ENCODE measurements at places on chromosomes 5 and 9.

GRCh38 chr5:139299486-139299885, 5.9 kb downstream of the MATR3 start:
- no peak for DNase-seq

DNA sequence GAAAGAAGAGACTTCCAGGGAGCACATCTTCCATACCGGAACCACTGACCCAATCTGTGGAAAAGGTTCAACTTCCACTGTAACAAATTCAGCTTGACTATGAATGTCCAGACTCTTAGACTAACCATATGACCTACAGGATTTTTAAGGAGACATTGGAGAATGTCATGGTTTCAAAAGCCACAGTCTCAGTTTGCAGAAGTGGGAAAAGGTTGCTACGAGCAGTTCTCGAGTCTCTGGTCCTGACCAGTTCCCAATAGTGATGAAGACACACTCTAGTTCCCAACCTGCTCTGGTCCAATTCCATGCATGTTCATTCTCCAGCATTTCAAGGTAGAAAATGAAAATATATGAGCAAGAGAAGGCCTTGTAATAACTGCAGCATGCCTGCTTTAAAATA, 158.0 kb downstream of the MAPKAP1 start:
- no peak for DNase-seq

DNA sequence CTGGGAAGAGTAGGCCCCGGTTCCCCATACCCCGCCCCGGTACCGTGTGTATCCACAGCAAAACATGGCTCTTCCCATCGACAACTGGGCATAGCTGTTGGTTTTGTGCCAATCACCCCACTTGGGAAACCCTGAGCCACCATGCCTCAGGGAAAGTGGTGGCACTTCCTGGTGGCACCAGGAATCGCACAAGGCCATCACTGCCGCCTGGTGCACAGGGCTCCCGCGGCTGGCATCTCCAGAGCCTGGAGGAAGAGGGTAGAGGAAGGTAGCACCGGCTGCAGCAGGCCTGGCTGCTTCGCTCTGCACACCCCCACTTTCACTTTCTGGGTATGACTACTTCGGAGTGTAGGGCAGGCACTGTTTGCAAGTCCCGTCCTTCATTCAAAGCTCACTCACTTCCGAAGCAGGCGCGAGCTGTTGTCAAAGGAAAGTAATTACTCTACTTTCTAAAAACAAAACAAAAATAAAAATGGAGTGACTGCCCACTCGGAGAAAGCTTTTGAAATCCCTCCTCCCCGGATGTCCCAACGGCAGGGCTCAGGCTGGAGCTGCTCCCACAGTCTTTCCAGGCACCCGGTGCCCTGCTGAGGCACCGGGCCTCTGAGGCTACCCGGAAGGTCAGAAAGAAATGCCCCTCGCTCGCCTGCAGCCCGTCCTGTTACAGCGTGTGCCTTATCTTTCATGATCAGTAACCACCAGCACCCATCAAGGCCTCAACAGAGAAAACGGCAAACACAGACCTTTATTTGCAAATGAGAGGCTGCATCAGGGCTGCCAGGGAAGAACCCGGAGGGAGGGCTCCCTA, 2.0 kb downstream of the BRD3 start:
- DNase-seq: peak; percentile 53

GRCh38 chr5:14935341-14935740, 63.8 kb upstream of the ANKH start:
- no peak for DNase-seq

DNA sequence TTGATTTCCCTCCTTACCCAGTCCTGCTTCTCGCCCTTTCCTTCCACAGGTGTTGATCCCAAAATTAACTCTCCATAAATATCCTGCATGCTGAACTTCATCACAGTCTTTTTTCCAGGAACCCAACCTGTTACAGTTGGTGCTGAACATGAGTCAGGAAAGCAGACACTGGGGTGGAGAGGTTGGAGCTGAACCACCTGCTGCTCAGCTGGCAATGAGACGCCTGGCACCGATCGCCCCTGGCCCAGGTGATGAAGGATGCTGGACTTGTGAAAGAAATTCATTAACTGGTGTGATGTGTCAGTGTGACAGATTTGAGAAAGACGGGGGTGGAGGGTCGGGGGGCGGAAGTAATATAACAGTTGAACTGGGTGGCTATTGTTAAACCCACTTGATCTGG, 30.6 kb downstream of the CPLX2 start:
- no peak for DNase-seq

- no peak for DNase-seq
Observed at GRCh38 chr5:76660360-76660759, 37.2 kb upstream of the F2RL2 start.

- no peak for DNase-seq
Observed at GRCh38 chr5:121158451-121158850, 693.2 kb upstream of the FTMT start.

DNA sequence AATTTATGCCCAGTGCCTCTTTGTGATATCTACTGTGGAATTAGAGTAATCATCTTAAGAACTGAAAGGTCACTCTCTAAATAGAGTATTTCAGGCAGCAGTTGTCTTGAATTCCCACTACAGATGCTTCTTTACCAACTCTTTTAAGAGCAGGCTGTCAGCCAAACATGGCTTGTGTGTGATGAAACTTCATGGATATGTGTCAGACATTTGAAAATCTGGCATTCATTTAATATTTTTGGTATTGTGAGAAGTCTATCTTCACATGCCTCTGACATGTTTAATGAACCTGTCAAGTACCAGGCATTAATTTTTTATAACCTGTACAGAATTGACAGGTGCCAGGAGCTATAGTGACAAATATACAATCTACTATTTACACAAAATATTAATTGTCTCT, 318.6 kb downstream of the CDH9 start:
- no peak for DNase-seq

DNA sequence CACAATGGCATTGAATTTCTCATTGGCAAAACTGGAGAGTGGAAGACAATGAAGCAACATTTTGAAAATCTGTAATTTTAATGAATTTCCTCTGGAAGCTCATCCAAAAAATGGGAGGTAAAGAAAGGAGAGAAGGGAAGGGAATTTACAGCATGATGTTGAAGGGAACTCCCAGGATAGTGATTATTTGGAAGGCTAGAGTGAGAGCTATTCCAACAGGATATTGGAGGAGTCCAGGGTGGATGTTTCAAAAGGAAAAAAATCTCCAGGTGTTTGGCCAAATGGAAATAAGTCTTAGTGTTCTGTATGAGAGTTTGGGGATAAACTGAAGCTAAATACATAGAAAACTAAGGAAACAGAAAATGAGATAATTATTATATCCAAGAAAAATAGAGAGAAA, 106.2 kb downstream of the IZUMO3 start:
- DNase-seq: no peak

GRCh38 chr9:126500600-126501382, 112.9 kb upstream of the LMX1B start:
- DNase-seq: no peak

GRCh38 chr5:124419531-124419930, 326.9 kb downstream of the ZNF608 start:
- DNase-seq: no peak
